ENCODE measurements at places on chromosomes 3 and 15.

DNA sequence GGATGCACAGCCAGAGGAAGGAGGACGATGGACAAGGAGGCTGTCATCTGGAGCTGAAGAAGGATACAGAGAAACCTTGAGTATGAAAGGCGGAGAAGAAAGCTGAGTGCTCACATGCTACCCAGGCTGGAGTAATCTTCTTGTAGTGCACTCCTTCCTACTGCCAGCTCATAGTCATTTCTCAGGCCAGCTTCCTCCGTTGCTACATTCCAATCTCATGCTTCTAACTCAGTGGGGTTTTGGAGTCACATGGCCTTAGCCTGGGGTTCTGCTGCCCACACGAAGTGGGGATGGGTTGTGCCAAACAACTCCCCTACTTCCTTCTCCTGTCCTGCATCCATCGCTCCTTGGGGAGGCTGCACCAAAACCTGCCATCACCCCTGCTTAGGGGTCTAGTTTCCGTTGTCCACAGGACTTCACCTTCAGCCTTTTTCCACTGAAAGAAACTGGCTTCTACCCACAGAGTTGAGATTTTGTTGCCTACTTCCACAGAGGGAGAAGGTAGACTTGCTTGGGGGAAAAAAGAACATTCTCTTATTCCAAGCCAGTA is 239.9 kb downstream of the EPHB1 start:
- no peak for DNase-seq

DNA sequence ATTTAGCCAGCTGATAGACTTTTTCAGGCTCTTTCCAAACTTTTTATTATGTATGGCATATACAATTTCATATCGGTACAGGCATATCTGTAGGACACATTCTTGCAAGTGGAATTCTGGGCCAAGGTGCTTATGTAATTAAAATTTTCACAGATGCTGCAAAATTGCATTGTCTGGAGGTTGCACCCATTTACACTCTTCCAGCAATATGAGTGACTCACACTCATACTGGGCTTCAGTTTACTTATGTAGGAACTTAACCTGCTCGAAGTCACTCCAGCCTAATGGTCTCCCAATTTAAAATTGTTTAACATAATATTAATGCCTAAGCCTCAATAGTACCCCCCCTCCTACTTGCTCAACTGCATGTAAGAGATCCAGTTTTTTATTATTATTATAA is 11.2 kb upstream of the SEC62 start:
- DNase-seq: no peak

- DNase-seq: peak; percentile 31
Measured at GRCh38 chr3:42656680-42657610, 3.4 kb downstream of the ZBTB47 start.

GRCh38 chr15:64623347-64623996 is 151.9 kb downstream of the RBPMS2 start:
- no peak for DNase-seq

DNA sequence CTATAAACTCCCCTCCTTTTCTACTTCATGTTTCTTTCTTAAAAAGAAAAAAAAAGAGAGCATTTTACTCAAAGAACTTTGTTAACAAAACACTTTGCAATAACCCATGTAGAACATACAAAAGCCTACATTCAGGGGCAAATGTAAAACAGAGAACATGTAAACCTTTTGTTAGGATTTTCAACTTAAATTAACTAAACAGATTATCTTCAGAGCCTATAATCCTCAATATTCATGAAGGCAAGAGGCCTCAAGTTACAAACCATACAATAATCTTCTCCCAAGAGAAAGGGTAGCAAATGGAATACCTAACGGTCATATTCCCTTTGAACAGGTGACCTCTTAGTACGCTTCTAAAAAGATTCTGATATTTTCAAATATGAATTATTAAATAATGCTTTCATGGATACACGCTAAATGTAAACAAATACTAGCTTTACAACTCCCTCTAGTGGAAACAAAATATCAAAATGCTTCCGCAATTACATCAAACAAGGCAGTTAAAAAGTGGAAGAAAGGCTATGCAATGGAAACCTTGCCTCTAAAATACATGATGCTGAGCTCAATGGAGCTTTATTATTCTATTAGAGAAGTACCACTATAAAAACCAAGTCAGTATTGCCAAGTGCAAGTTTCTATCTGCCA is 9.9 kb downstream of the CEP152 start:
- DNase-seq: no peak

DNA sequence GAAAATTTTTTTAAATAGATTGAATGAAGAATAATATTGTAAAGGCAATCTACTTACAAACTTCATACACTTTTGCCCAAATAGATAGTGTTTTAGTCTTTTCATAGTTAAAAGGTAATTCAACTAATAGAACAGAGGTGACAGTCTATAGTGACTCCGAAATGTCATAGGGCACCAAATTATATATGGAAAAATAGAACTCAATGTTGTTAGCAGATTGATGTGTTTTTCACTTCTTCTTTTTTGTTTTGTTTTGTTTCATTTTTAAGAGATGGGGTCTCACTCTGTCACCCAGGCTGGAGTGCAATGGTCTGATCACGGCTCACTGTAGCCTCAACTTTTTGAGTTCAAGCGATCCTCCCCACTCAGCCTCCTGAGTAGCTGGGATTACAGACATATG is 721 bp downstream of the CSTA start:
- DNase-seq: no peak

DNA sequence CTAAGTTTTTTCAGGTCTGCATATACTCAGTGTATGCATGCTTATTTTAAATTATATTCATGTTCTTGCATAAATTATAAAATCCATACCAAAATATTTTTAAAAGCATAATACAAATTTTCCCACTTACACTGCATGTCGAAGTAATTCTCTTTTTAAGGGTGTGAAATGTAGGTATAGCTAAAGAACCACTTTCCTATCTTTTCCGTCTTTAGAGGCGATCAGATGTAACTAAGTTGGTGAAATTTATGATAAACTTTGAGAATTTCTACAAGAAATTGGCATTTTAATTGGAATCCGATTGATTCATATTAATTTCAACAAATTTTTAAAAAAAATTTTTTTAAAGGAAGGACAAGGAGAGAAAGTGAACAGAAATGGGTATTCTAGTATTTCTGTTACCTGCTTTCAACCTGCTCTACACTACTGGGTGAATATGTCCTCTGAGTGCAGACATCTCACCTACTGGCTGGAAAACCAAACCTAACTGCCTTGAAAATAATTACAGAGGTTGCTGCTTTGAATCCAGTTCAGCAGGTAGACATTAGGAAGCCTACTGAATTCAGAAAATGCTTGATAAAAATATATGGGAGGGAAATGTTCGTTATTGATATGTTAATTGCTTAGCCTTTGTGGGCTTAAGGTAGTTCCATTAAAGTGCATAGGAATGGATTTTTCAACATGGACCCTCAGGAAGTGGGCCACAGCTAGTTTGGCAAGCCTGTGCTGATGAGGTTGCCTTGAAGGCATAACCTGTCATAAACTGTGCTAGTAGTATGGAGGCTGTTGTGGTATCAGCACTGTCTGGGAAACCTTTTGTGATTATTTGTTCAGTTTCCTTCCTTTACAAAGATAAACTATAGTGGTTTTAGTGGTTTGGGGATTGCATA is 5.1 kb downstream of the TRIM71 start:
- no peak for DNase-seq

DNA sequence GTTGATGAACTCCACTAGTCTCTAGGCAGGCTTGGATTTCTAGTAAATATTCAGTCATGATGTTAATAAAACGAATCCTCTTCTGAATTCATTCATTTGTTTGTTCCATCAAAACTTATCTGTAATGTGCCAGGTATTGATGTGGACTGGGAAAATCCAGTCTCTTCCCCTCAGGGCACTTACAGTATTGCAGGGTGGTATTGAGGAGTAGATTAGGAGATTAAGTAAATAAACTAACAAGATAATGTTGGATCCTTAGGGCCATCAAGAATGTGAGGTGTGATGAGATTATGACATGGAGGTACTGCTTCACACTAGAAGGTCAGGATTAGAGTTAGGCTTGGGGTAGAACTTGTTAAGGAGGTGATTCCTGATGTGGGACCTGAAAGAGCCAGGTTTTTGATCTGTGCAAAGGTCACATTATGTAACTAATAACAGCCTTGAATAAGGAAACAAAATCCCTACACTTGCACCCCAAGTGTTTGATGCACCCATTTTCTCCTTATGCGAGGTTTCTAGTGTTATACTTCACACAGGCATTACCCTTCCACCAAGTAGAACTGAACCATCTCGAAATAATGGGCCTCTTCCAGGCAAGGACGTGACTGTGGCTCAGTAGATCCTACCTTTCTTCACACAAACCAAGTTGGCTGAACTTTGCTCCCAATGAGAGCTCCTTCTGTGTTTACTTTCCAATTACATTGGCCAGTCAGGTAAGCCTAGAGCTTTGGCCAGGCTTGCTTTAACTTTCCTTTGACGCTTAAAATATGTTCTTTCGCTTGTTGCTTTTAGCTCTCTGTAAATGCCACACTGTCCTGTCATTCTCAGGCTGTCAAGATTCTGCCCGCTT is 16.7 kb downstream of the MCTP2 start:
- no peak for DNase-seq

GRCh38 chr3:77449459-77450350 is 409.8 kb downstream of the ROBO2 start:
- no peak for DNase-seq

GRCh38 chr3:114108137-114108536 is 51.6 kb downstream of the QTRT2 start:
- no peak for DNase-seq

- no peak for DNase-seq
Measured at GRCh38 chr3:40780291-40780924, 255.6 kb downstream of the ZNF621 start.

- no peak for DNase-seq
Measured at GRCh38 chr3:66378256-66378655, 122.6 kb downstream of the LRIG1 start.

DNA sequence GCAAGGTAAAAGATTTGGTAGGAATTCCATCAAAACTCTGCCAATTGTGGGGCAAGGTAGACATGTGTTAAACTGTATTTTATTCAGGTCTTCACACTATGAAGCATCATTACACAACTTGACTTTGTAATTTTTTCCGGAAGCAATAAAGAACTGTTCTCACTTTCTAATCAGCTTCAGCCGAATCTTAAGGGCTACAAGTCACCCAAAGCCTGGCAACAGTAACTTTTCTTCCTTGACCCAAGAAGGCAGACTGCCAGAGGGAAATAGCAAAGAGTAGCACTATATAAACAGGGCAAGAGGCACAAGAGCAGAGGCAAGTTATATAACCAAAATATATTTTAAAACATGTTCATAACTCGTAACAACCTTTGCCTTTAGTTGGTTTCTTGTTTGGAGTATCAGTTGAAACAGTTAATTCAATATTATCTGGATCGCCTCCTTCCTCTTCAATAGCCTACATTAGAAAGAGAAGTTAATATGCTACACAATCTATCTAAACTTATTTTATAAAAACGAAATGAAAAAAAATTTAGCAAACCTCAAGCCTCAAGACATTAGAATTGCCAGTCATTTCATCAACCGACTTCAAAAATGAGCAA is 1.4 kb downstream of the SLTM start:
- no peak for DNase-seq

DNA sequence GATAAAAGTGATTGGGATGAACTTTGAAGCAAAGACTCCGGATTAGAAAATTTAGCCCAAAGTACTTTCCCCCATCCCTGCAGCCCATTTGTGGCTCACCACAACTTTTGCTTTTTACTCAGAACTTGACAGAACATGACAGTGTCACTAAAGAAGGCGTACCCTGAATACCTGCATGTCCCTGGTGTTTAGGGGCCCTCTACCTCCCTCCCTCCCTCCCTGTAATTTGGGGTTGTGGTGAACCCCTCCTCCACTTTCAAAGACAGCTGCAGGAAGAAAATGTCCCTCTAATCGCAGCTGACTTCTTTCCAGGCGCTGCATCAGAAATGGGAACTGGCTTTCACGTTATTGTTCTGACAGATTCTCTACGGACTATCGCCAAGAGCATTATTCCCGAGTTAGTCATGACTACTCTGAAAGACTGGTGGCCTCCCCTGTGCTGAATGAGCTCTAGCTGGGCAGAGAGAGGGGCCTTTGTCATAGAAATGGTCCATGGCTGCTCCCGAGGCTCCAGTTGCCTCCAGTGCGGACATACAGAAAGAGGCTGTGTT is 93.2 kb upstream of the ARHGEF3 start:
- DNase-seq: no peak

All from activated naive CD8-positive, alpha-beta T cell treated with anti-CD3 and anti-CD28 coated beads, Interleukin-2, amount 10 ng/mL, durations not matched to agents 7 days and 5 days (primary cell).